ENCODE measurements at places on chromosomes 4 and X. TPM values are rescaled to one million over a fixed set of nuclear protein-coding genes. Genes with fewer than 3 reads are reported as not detected.

The HOPX gene
- 3.2 TPM for total RNA-seq

DNA sequence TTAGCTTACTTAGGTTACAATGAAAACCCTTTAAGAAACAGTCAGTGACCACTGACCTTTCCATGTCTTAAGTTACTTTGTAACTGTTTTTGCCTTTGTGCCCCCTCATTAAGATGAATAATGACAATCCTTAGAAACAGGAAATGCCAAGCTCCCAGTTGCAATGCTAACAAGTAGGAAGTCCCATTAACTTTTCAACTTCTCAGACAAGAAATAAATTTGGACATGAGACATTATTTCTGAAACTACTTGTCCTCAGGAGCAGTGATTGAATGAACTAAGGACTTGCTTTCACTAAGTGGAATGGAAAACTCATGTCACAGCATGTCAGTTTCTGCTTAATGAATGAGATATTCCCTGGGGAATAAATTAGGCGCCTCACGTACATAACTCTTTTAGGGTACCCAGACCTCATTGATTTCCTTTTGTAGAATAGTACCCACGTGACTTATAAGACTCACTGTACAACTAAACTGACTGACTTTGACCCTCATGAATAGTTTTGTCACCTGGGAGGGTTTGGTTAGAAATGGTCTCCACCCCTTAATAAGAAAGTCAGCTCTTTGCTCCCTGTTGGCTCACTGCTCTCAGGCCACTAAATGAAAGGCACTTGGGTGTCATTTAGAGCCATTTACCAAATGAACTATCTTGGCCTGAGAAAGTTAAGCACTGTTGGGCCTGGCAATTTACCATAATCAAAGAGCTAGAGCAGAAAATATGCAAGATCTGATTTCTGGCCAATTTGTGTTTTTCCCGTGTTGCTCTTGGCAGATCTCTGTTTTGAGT lies 383.9 kb downstream of the RPA4 start:
- no peak for DNase-seq

The CASK gene
- 30.2 TPM for total RNA-seq

DNA sequence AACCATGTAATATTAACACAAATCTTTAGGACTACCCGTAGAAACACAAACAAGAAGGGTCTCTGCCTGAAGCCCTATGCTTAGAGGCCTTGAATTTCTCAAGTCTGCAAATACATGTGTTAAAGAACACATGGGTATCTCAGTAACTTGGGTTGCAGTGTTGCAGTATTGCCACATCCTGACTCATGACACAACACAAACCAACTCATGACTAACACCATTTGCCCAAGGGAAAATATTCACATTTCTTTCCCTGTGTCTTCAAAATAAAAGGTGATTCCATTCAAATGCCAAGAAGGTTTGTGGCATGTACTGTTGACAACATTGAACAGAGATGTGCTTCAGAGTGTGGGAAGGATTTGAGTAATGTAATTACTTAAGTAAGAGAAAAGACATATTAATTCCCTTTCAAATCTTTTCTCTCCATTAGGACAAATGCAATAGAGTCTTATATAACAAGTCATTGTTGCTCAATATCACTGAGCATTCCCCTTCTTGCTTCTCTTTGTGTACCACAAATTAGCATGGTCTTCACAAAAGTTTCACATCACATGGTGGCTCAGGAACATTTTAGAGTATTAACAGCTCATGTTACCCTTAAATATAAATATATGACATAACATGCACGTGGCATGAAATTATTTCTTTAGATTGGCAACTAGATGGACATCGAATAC lies 487.1 kb downstream of the STPG2 start:
- DNase-seq = no peak

DNA sequence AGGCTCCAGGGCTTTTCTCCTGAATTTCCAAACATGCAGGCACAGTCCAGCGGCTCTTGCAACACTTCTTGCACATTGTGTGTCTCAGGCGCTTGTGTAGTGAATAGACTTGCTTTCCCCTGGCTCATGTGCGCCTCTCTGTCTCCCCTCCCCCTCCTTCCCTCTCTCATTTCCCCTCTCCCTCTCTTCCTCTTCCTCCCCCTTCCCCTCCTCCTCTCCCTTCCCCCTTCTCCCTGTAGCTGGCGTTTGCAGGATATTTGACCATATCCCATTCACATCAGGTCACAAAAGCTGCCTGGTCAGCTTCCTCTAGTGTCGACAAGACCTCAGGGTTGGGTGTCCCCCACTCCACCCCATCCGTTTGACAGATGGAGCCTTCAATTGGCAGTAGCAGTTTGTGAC lies 2.4 kb downstream of the CHST7 start:
- no peak for DNase-seq

The TRIM60 gene
- total RNA-seq = not detected

The OPN1MW2 gene
- not detected for total RNA-seq

DNA sequence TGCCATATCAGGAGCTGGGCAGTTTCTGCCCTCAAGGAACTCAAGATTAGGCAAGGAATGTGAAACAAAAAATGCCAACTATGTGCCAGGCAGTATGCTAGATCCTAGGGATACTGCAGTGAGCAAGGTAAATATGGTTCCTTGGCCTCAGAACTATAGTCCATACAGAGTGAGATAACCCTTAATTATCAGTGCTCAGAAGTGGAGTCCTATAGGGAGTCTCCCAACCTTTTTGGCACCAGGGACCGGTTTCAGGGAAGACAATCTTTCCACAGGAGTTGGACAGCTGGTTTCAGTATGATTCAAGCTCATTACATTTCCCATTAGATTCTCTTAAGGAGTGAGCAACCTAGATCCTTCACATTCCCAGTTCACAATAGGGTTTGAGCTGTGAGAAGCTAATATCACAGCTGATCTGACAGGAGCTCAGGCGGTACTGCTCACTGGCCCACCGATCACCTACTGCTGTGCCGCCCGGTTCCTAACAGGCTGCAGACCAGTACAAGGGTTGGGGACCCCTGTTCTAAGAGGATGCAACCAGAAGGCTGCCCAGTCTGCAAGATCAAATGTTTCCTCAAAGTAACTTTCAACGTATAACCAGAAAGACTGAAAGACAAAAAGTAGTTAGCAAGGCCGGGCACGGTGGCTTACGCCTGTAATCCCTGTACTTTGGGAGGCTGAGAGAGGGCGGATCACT lies 1.7 kb upstream of the SRP72 start:
- no peak for DNase-seq

DNA sequence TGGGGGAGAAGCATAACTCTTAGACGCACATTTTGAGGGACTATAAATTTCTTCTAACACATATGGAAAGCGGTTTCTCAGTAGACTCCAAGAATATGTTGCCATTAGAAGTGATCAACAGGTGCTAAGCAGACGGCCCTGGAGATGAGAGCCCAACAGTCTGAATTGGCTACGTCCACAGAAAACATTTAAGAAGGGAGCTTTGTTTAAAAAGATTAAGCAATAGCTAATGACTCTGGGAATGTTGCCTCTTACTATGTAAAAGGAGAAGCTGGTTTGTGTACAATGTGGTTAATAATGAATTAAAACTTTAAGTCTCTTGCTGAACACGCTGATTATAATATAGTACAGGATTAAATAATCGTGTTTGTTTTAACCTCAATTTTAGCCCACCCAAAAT lies 399.5 kb downstream of the SMARCA1 start:
- DNase-seq = no peak

GRCh38 chr4:185783574-185783973 lies 28.4 kb downstream of the SORBS2 start:
- DNase-seq = no peak

The PPP1R2C gene
- total RNA-seq = not detected

DNA sequence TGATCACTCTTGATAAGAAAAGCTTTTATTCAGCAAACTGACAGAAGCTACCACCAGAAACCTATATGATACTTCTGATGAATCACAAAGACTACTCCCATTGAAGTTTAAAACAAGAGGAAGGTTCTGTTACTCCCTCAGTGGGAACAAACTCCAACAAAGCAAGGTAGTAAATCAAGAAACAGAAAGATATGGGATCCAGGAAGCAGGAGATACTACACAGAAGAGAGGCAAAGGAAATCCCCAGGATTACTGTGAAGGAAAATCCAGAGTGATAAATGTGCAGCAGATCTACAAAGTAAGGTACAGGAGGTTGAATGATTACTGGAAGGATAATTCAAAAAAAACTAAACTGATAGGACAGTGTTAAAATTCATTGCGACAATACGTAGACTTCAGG lies 222.4 kb downstream of the HHIP start:
- no peak for DNase-seq

- no peak for DNase-seq
Measured at GRCh38 chr4:49036528-49036927, 50.5 kb downstream of the CWH43 start.

DNA sequence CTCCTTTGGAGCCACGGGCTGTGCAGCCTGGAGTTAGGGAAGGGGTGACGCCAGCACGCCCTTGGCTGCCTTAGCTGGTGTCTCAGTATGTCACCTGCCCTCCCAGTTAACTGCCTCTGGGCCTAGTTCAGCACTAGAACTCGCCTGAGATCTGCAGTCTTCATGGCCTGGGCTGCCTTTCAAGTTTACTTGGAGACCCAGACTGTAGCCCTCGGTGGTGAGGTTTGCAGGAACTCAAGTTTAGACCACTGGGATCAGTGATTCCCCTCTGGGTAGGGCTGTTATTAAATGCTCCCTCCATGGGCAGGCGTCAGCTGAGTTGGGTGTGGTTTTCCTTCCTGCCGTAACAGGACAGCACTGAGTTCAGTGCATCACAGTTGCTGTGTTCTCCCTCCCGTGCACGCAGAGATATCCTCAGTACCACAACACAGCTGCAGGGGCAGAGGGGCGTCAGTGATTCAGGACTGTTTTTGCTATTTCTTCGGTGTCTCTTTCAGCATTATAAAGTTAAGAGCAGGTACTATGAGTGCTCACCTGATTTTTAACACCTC lies 30.5 kb downstream of the PLAC8 start:
- DNase-seq = no peak

DNA sequence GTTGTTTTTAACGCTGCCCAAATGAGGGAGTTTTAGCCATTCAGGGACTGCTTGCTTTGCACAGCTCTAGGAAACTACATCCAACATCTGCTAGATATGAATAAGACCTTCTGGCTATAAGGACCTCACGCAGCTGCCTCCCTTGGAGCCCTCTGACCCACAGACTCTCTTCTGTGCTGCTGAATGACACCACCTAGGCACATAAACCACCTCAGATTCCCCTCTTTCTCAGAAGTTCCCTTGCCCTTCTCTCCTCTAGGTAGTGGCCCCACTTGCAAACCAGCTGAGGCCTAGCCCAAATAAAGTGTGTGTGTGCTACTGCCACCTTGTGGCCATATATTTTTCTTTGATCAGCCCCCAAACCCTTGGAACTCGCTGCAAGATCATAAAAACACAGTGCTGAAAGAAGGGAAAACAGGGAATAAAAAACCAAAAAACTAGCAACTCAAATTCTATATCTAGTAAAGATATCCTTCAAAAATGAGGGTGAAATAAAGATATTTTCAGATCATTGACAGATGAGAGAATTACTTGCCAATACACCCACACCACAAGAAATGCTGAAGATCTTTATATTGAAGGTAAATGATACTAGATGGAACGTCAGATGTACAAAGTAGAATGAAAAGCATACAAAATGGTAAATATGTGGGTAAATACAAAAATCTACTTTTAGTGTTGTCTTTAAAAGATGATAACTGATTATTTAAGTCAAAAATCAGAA lies 265.9 kb downstream of the ADAMTS3 start:
- DNase-seq = no peak

GRCh38 chr4:143699331-143700045 lies 987 bp downstream of the FREM3 start:
- DNase-seq = no peak

GRCh38 chr4:125184116-125184515 lies 130.6 kb upstream of the FAT4 start:
- DNase-seq = no peak

The KDM5C gene
- total RNA-seq = 77.6 TPM

The RPL10 gene
- total RNA-seq = 2,424 TPM

The ZFX gene
- 58.3 TPM for total RNA-seq

The RADX gene
- total RNA-seq = 0.42 TPM

The NLRP2B gene
- not detected for total RNA-seq

GRCh38 chr4:188879598-188879997 lies 740.4 kb downstream of the TRIML1 start:
- DNase-seq = no peak

The C4orf54 gene
- not detected for total RNA-seq

DNA sequence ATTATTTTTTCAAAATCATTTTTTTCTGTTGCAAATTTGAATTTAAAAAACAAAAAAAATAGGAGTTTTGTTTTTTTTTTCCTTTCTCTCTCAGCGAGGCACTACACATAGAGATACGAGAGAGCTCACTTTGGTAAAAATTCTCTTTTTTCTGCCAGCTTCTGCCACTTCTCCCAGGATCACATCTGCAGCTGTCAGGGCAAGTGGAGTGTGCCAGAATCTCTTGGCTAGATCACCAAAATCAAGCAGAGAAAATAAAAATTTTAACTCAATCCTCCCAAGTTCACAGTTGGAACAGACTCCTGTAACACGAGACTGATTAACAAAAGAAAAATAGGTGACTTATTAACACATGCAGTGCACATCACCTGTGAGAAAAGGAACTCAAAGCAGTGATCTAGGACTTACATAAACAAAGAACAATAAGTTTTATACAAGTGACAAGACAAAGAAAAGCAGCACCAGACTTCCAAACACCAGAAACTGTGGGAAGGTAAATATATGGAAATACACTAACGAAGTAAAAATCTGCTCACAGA lies 213.2 kb upstream of the ZFP42 start:
- DNase-seq = no peak

DNA sequence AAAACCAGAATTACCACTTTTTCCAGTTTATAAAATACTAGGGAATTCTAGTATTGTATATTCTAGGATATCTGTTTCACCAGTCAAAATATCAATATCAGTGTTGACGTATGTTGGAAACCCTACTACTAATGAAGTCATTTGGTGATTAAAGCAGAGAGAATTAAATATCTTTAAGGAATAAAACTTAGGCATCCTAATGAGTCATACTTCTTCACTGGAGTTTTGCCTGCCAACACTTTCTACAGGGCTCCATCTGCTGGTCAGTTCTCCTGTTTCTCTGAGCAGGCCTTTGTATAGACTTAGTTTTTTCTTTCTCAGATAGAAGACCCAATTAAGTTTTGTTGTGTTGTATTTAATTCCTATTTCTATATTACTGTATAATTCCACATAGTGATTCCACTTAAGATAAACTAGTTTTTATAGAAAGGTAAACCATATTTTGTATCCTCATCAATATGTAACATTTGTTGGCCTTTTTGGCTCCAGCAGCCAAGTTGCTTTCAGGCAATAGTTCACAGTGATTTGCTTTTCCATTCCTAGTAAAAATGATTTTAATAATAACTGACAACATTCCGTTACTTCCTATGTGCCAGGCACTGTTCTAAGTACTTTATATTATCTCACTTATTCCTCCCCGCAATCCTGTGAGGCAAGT lies 3.5 kb downstream of the AP1AR start:
- no peak for DNase-seq

The NUDT11 gene
- total RNA-seq = 0.58 TPM
